ENCODE measurements at places on chromosomes 12 and 14.

GRCh38 chr14:32364941-32365340 lies 35.8 kb downstream of the AKAP6 start:
- DNase-seq: no peak

DNA sequence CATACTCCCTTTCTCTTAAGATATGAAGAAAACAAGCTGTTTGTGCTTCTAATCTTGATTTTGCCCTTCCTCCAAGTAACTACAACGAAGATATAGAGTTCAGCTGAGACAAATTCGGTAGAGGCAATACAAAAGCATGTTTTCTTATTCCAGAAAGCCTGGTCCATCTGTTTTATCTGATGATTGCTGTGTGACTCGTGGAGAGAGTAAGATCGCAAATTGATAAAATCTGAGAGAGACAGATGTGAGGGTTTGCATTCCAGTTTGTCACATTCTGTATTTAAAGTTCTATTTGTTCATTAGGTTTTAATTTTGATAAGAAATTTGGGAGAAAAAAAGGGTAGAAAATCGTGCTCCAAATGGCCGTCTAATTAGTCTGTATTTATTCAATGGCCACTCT lies 192.1 kb downstream of the CPNE8 start:
- DNase-seq: no peak

- no peak for DNase-seq
These were observed 39.1 kb downstream of the ERH start for GRCh38 chr14:69358966-69359365.

- no peak for DNase-seq
These were observed 163.1 kb downstream of the GCH1 start for GRCh38 chr14:54739514-54739913.

DNA sequence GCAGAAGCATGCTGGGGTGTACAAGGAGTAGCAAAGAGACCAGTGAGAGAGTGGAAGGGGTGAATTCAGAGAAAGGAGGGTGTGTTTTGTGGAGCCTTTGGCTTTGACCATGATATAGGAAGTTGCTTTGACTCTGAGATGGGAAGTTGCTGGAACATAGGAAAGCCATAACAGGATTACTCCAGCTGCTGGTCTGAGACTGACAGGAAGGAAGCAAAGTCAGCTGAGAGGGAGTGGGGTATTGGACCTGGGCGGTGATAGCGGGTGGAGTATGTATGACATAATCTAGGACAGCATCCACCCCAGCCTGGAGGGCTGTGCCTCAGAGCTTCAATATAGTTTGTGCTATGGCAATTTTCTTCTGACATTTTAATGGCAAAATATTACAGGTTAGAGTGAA lies 324.4 kb downstream of the PDZRN4 start:
- no peak for DNase-seq

GRCh38 chr14:103232031-103232808 lies 101.8 kb upstream of the EIF5 start:
- no peak for DNase-seq

- DNase-seq: no peak
These were observed 18.3 kb upstream of the LYZ start for GRCh38 chr12:69329669-69330428.

DNA sequence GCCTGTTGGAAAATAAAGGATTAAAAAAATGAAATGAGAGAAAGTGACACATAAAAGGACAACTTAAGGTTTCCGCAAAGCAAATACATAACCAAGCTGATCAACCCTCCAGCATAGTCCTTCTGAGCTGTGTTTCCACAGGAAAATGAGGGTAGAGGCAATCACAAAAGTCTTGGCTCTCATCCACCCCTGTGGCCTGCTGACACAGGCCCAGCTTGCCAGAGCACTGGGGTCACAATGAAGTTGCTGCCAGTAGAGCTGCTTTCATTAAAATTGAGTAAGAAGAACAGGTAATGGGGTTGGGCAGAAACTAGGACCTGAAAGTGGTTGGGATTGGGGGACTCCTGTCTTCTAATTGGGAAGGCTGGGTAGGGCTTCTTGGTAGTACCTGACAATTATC lies 65.9 kb downstream of the RERG start:
- no peak for DNase-seq

DNA sequence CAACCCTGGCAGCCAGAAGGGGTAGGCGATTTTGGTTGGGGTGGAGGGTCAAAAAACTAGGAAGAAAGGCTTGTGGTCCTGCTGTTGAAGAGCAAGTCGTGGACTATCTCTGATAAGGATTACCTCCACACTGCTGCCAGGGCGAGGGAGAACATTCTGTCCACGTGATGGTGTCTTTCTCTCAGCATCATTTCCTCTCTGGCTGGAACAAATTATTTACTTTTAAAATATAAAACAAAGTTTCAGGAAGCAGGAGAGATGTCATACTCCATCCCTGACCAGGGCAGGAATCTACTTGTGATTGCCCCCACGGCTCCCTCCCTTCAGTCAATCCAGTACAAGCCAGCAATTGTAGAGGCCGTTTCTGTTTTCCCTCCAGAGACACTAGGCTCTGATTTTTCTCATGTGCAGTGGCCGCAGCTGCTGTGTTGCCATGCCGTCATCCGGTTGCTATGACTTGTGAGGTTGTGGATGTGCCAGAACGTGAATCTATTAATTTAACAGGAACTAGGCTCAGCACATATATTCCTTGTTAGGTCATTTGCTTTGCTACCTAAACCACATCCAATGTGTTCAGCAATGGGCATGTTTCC lies 61.5 kb upstream of the PTGR2 start:
- no peak for DNase-seq

- DNase-seq: no peak
These were observed 161.1 kb downstream of the TRHDE start for GRCh38 chr12:72433298-72433697.

DNA sequence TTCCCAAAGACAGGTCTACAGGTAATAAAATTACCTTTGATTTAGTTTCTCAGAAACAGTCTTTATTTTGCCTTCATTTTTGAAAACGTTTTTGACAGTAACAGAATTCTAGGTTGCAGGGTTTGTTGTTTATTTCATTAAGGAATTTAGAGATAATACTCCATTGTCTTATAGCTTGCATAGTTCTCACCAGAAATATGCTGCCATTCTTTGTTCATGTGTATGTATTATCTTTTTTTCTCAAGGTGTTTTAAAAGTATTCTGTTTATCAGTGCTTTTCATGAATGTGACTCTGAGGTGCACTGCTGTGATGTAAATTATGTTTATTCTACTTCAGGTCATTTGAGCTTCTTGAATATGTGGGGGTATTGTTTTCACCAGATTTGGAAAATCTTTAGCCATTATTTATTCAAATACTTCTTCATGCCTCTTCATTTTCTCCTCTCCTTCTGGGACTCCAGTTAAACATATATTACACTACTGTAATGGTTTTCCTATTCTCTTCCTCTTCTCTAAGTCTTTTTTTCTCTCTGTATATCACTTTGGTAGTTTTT lies 32.7 kb downstream of the ZNF605 start:
- DNase-seq: no peak

DNA sequence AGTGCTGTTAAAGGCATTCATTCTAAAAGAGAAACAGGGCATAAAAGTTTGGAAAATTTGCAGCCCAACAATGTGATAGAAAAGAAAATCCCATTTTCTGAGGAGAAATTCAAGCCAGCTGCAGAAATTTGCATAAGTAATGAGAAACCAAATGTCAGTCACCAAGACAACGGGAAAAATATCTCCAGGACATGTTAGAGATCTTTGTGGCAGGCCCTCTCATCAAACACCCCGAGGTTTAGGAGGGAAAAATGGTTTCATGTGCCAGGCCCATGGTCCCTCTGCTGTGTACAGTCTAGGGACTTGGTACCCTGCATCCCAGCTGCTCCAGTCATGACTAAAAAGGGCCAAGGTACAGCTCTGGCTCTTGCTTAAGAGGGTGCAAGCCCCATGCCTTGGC lies 251.0 kb upstream of the FAR2 start:
- no peak for DNase-seq

DNA sequence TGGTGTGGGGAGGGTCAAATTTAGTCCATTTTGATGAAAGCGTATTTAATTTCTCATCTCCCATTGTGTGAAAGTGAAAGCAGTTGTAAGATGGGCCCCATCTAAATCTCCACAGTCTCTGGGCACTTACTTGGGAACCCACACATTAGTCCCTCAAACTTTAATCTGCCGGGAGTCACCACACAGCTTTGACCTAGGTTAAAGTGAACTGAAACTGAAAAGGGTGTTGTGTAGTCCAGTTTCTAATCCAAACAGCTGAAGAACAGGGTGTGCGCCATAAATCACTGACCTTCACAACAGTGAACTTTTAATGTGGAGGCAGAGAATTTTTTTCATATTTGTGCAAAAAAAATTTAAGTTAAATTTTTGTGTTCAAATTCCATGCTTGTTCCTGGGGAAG lies 48.4 kb upstream of the PTPRO start:
- no peak for DNase-seq

GRCh38 chr12:6863586-6864321 lies 3.6 kb upstream of the TPI1 start:
- no peak for DNase-seq

DNA sequence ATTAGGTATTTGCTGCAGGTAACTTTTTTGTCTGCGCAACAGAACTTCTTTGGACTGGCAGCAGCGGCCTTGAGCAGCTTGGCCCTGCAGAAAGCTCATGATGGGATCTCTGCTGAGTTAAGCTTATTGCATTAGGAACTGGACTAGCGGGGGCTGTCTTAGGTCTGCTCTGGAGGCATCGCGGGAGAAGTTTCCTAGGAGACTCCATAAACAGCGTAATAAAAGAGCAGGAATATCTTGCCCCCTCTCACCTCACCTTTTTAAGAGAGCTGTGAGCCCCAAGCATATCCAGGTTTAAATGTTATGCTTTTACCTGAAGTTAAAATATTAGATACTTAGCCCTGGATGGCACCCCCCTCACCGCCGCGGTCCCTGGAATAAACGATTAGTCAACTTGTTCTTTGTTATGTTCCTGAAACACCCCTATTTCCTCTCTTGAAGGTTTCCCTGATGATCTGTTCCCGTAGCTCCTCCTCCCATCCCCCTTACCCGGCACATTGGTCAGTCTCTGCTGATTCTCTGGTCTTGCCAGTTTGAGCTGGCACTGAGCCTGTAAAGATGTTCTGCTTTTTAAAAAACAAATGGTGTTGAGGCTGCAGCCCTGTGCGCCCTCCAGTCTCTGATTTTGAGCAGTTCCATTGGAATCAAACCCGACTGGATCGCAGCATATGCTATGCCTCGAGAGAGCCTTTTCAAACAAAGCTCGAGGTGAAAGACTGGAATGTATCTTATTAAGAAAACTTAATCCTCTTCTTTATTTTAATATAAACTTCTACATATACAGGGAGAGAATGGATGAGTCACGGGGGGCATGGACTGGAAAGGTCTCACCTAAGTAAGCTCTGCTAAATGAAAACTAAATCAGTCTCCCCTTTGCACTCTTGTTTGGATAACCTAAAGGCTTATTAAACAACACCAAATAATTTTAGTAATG lies 1.9 kb downstream of the MLXIP start:
- no peak for DNase-seq

DNA sequence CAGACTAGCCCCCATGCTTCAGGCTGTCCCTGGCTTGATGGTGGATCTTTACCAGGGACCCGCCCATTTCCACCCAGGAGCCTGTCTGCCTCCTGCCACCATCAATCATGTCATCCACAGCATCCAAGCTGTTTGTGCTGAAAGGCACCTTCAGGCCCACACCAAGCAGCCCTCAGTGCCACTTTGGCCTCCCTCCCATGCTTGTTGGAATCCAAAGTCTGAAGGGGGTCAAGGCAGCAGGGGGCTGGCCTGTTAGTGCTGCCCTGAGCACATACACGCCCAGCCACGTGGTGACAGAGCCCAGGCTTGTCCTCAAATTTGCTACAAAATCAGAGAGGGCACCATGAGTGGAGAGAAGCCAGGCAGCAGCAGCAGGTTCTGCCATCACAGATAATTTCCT lies 1146.8 kb downstream of the FSCB start:
- no peak for DNase-seq

DNA sequence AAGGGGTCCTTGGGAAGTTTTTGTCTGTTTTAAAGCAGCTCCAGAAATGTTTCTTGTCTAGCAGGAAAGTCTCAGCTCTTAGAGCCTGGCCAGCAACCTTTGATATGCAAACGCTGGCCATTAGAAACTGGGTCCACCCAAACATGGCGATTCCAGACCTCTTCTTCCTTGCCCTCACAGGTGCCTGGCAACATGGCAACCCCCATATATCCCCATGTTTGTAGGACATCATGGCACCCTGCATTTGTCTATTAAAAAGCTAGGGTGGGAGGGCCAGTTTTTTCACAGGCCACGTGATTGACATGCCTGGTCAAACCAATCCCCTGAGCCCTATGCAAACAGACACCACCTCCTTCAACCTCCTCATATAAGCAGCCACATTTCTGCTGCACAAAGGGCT lies 848.7 kb upstream of the FOXG1 start:
- DNase-seq: no peak

DNA sequence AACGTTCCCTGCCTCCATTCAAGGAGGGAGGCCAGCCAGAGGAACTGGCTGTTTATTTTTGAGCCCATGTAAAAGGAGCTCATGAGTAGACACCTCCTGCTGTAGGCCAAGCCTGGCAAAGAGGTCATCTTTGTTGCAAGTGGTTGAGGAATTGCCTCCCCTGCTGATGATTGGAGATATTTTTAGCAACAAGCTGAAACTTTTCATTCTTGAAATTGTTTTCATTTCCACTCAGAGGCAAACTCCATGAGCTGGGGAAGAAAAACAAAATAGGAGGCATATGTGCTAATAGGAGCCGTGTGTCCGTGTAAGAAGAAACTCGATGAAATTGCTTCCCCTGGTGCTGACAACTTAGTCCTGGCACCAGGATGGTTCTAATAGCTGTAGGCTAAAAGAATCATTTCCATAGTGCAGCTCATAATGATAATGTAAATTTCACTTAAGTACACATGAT lies 440.1 kb upstream of the FAR2 start:
- no peak for DNase-seq

- no peak for DNase-seq
These were observed 197.6 kb downstream of the PHETA1 start for GRCh38 chr12:111171345-111171744.

DNA sequence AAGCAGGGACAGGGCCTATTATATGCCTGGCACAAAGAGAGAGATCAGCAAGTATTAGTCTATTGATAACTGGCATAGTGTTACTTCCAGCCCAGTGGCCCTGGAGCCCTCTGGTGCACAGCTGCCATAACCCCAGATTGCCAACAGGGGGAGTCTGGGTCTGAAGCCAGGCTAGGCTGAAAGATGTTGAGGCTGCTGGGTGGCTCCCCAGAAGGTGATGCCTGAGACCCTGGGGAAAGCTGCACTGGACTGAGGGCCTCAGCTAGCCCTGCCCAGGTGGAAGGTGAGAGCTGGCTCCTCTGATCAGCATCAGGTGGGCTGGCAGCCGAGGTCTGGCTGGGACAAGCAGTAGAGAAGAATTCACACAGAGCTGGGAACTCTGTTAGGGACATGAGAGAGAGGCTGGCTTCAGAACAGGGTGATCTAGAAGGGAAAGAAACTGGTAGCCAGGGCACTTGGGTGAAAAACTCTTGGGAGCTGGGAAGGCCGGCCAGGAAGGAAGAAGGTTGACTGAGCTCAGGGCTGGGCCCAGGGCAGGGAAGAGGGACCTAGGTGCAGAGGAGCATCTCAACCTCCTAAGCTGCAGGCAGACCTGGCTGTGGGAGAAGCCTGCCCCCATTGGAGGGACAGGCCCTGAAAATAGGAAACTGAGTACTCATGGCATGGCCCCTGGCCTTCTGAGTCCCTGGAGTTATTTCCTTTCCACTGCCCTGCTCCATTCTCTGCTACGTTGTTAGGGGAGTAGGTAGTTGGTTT lies 3.9 kb downstream of the GZMH start:
- peak; percentile 55 for DNase-seq
